Stimulated activated CD4-positive, alpha-beta T cell treated with anti-CD3 and anti-CD28 coated beads, Interleukin-15, amount 100 ng/mL, for 1 hour (primary cell): ENCODE measurements at places on chromosomes 12 and 14.
A peak's percentile ranks its signal among the peaks of the same experiment; 100 is the strongest.

GRCh38 chr12:7907009-7907408 lies 29.0 kb downstream of the SLC2A3 start:
- DNase-seq: no peak

GRCh38 chr14:54730156-54730961 lies 163.4 kb downstream of the SAMD4A start:
- DNase-seq: no peak

- no peak for DNase-seq
Measured at GRCh38 chr14:54931101-54931500, 28.5 kb upstream of the GCH1 start.

DNA sequence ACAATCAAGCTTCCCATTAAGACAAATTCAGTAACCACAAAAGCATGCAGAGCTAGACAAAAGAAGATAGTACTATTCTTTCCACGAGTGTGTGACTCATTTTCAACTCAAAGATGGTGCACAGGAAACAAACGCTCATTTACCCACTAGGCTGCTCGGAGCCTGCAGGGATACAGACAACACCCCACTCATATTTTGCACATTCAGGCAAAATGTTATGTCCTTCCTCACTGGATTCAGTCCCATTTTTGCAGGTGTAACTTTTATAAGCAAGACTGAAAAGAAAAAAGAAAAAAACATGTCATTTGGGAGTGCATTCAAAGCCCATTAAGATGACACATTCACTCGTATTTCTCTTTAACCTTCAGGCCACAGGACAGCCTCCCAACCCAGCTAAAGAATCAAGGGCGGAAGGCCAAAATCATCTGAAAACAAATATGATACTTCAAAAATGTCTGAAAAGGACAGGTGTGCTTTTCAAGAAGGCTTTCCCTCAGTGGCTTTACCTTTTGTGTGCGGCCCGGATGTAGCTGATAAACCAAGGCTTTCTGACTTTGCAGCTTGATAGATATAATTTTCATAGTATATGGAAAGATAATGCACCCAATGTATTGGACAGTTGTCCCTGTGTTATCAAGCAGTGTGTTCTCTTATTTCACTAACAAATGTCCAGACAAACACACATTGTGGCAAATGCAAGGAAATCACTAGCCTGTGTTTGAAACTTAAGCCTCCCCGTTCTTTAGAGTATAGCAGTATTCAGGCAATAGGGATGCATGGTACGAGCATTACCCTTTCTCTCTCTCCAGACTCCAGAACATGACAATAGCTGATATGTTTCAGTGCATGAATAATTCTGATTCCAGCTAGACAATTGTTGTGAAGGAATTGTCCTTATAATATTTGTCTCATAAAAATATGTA lies 147.8 kb upstream of the KRR1 start:
- DNase-seq: no peak

- no peak for DNase-seq
Measured at GRCh38 chr12:87074781-87075180, 818.6 kb upstream of the MGAT4C start.

DNA sequence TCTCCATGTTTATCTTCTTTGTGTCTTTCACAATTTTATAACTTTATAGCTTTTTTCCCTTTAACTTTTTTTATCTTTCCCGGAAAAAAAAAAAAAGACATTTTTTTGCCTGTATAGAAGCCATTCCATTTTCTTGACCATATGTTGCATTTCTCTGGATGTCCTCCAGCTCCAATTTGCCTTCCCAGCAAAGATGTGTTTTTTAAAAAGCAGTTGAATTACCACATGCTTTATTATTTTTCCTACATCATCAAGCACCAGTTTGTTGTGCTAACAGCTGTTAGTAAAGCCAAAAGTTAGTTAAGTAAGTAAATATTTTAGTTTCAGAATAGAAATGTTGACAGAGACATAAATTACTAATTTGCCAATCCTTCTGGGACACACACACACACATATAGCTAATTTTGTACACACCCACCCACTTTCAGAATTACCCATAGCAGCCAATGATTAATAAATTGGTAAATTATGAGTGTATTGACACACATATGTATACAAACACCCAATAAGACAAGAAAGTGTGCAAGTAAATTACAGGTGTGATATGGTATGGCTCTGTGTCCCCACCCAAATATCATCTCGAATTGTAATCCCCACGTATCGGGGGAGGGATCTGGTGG lies 118.3 kb downstream of the SLC38A6 start:
- DNase-seq: no peak

DNA sequence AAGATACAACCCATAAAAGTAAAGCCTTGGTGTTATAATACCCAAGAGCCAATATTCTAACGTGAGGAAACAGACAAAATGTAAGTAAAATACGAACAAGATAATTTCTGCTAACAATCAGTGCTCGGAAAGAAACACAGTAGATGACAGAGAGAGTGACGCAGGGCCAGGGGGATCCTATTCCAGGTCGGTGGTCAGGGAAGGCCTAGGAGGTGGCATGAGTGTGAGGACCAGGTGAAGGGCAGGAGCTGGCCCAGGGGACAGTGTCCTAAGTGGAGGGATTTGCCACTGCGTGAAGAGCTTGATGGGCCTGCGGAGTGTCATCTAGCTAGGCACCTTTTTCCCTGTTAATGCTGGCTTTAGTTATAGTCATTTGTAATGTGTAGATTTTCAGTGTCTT lies 35.3 kb downstream of the ETV6 start:
- DNase-seq: no peak

GRCh38 chr12:110531741-110532333 lies 29.7 kb downstream of the RAD9B start:
- no peak for DNase-seq

- DNase-seq: no peak
Measured at GRCh38 chr14:75824318-75824717, 157.5 kb downstream of the TGFB3 start.

- DNase-seq: no peak
Measured at GRCh38 chr14:101894365-101895081, 69.8 kb upstream of the DYNC1H1 start.

DNA sequence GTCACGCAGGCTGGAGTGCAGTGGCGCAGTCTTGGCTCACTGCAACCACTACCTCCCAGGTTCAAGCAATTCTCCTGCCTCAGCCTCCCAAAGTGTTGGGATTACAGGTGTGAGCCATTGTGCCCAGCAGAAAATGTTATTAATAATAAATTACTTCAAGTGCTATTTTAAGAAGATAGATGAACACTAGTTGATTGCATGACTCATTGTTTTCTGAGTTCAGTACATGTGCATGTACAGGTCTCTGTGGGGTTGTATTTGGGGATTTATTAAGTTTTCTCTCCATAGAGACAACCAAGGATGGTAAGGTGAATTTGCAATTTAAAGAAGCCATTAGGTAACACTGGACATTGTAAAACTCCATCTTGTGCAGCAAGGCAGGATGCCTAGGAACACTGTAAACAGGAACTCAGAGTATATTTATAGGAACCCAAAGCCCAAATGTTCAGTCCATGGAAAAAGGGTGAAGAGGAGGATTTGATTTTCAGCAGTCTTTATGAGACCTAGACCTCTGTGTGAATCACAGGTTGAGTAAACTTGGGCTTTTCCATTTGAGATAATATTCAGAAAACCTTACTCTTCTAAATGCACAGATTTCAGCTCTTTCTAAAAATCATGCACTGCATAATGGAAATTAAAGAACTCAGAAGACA lies 49.3 kb upstream of the TMPO start:
- no peak for DNase-seq

DNA sequence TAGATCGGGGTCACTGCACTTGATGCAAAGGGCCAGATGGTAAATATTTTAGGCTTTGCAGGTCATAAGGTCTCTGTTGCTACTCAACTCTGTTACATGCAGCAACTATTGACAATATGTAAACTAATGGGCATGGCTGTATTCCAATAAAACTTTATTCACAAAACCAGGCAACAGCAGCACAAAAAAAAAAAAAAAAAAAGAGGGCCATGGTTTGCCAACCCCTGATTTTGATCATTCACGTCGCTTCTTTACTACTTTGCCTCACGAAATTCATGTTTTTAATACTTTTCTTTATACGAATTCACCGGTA lies 152.9 kb downstream of the RBM19 start:
- no peak for DNase-seq

- no peak for DNase-seq
Measured at GRCh38 chr14:53613404-53614253, 343.0 kb downstream of the BMP4 start.

GRCh38 chr14:96925422-96925821 lies 128.2 kb downstream of the VRK1 start:
- DNase-seq: no peak

DNA sequence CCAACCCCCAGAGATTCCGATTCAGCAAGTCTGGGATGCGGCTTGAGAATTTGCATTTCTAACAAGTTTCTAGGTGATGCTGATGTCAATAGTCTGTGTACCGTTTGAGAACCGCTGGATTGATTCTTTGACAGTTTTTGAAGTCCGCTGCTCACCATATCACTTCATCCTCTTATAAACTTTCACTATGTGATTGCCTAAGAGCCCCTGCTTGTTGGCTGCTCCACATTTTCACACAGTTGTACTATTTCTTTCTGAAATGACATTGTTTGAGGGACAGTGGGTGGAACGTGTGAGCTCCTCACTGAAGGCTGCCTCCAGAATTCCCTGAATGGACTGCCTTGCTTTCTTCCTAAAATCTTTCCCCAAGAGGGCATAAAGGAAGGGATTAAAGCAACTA lies 7.7 kb downstream of the C3AR1 start:
- DNase-seq: no peak

DNA sequence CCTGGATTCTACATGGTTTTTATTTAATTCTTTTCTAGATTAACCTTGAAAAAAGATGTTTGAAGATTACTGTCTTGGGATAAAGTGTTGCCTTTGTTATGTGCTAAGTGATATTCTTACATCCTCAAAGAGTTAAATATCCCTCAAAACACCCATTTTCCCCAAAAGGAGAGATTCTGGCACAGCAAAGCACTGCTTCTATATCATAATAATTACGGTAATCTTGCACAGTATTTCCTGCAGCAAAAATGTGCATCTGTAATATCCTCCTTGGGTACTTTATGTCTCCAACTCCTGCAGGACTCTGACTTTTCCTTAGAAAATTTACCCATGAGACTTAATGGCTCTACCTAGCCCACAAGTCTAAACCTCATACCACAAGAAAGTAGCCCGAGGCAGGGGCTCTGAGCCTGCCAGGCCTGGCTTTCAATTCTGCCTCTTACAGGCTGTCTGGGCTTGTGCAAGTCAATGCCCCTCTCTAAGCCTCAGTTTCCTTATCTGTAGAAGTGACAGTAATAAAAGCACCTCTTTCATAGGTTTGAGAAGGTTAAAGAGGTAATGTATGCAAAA lies 45.8 kb downstream of the SVOP start:
- DNase-seq: no peak

DNA sequence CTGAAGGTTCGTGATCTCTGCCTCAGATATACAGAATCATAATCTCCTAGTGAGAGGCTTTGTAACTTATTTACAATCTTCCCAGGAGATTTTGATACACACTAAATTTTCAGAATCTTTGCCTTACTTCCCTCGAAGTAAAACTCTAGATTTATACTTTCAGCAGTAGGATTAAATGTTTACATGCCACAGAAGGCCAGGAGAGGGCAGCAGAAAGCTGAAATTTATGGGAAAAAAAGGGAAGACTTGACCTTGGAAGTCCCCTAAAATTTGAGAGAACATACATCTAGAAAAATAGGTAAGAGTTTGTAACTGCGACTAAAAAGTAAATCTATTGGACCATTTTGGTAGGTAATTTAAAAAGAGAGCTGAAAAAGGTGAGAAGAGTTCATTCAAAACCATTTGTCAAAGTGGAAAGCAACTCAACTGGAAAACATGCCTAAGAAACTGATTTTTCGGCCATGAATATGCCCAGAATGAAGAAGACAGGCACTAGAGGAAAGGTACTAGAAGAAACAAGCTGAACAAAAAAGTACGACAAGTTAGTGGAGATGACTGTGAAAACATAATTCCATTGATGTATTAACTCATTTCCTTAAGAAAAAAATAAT lies 242.0 kb upstream of the MDGA2 start:
- no peak for DNase-seq

GRCh38 chr14:61281186-61281947 lies at the start of gene TMEM30B:
Gene TMEM30B, minus strand, starts transcription at chr14:61281338. Its CDS starts 191 bp downstream, at chr14:61281147.
- peak; percentile 8 for DNase-seq

DNA sequence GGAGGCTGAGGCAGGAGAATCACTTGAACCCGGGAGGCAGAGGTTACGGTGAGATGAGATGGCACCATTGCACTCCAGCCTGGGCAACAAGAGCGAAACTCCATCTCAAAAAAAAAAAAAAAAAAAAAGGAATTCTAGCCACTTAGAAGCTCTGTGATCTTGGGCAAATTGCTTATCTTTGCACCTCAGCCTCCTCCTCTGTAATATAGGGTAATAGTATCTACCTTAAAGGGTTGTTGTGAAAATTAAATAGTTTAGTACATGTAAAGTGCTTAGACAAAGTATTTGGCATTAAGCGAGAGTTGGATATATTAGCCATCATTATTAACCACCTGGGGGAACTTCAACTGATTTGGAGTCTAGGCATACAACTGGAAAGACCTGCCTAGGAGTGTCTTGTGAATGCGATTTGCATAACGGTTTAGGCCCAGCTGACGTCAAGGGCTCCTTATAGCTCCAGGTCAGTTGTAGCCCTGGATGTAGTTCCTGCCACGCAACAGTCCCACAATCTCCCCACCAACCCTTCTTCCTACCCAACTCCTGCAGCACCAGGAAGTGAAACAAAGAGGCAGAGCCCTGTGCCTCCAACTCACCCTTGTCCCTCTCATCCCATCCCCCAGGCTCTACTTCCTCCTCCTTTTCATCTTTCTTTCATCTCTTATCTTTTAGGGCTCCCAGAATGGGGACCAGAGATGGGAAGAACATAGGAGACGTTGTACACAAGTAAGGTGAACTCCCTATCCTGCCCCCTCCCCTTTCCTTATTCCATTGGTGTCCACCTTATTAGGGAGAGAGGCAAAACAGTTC lies 2.1 kb upstream of the IL23A start:
- no peak for DNase-seq

GRCh38 chr12:4871514-4871913 lies 38.2 kb upstream of the KCNA1 start:
- no peak for DNase-seq

DNA sequence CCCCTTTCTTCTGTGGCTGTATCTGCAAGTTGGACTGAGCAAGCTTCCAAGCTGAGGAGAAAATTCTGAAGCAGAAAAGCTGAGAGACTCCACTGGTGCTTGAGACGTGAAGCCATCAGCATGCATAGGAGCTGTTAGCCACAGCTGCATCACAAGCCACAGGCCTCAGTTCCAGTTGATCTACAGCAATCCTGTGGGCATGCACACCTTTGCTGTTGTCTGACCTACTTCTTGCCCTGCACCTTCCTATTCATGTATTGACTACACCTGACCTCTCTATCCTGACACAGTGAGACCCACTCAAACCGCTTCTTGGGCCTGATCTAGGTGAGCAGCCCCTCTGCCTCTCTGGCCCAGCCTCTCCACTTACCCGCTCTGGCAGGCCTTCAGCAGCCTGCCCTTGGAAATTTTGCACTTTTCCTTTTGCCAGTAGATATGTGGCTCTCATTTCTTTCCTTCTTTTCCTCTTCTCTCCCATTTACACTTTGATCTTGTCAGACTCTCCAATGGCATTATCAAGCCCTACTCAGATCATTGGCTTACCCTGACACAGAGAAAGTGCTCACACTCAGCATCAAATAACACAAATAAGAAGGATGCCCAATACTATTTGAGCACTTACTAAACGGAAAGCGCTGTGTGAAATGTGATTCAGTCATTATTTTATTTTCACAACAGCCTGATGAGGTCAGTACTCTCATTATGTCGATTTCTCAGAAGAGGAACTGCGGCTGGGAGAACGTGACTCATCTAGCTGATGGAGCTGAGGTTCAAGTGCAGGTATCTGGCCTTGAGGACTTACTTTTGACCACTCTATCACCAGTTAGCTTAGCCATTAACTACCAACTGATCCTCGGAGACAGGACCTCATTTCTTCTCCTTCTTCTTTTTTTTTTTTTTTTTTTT lies 21.9 kb upstream of the PTGR2 start:
- no peak for DNase-seq
